Left forelimb (tissue), 1 donor: ENCODE measurements at places on chromosomes 16 and 17.

DNA sequence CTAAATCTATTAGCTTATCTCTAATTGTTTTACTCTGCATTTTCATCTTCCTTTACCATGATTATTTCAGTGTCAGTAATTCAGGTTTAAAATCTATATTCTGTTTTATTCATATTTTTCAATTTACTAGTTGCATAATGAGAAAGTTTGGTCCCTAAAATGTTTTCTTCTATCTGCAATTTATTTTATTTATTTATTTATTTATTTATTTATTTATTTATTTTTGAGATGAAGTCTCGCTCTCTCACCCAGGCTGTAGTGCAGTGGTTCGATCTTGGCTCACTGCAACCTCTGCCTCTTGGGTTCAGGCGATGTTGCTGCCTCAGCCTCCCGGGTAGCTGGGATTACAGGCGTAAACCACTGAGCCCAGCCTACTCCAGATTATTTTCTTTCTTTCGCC lies 1597.3 kb downstream of the CDH8 start:
- DNase-seq = no peak

- no peak for DNase-seq
These were observed at the start of gene OR1F1 for GRCh38 chr16:3187798-3188674. Gene OR1F1, plus strand, starts transcription at chr16:3188204.

DNA sequence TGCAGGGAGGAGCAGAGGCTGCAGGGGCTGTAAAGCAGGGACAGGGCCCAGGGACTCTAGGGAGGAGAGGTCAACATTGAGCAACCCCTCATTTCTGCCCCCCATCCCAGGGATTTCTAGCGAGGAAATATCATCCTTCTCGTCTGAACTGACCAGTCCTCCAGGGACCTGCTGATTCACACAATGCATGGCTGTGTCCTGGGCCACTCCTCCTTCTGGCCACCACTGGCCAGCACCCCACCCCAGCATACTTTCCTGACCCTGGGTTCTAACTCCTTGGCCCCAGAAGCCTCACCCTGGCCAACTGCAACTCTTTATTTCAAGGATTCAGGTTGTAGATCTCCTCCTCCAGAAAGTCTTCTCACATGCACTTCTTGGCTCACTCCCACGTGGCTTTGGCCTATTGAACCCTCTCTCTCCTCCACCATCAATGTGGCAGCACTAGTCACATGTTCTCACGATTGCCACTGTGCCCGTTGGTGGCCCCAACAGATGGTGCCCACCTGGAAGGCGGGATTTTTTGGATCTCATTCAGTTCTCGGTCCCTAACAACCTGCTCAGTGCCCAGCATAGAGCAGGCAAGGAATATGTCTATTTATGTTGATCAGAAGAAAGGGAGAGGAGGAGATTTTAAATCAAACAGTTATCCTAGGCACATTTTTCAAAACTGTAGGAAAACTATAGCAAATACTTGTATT lies 41.5 kb downstream of the CUEDC1 start:
- DNase-seq = no peak

GRCh38 chr17:50205963-50206505 lies 4.6 kb upstream of the COL1A1 start:
- DNase-seq = no peak

GRCh38 chr16:48850097-48850770 lies 240.3 kb upstream of the N4BP1 start:
- DNase-seq = no peak
